ENCODE measurements at places on chromosomes 7 and 10. TPM values are rescaled to one million over a fixed set of nuclear protein-coding genes. Genes with fewer than 3 reads are reported as not detected.

Gene PDK4
- total RNA-seq, result not detected

Gene PNLIP
- not detected for total RNA-seq

Gene PALD1
- total RNA-seq, result 0.83 TPM

Gene PLOD3
- 65.2 TPM for total RNA-seq

Gene MKI67
- total RNA-seq, result 159 TPM

Gene GFRA1
- total RNA-seq, result not detected

Gene ADAM22
- 1.5 TPM for total RNA-seq

Gene PDE1C
- not detected for total RNA-seq

Gene ZNF735
- total RNA-seq, result not detected

- no peak for DNase-seq
- H3K27me3 ChIP-seq, result peaks cover 4% of the 10 kb centered on the region
- peaks cover 7% of the 10 kb centered on the region for H3K36me3 ChIP-seq
- H3K27ac ChIP-seq, result peak overlapping the region; percentile 75
- H3K4me1 ChIP-seq, result peaks cover 39% of the 10 kb centered on the region
These were observed 77.9 kb upstream of the PLXNA4 start for GRCh38 chr7:132654150-132654549.

- DNase-seq, result no peak
- no peaks in the 10 kb centered on the region for H3K36me3 ChIP-seq
- H3K4me1 ChIP-seq, result no peaks in the 10 kb centered on the region
- H3K27me3 ChIP-seq, result no peaks in the 10 kb centered on the region
- no peak overlapping the region for H3K4me3 ChIP-seq
- no peak overlapping the region for H3K27ac ChIP-seq
These were observed 117.6 kb downstream of the TCERG1L start for GRCh38 chr10:131193923-131194322.

GRCh38 chr7:7452119-7452518 is 83.6 kb downstream of the COL28A1 start:
- H3K4me1 ChIP-seq, result no peaks in the 10 kb centered on the region
- no peak for DNase-seq
- no peak overlapping the region for H3K27ac ChIP-seq
- H3K36me3 ChIP-seq, result no peaks in the 10 kb centered on the region

- DNase-seq, result no peak
- H3K4me3 ChIP-seq, result no peak overlapping the region
- no peaks in the 10 kb centered on the region for H3K27me3 ChIP-seq
- H3K27ac ChIP-seq, result no peak overlapping the region
These were observed 24.6 kb downstream of the FHIP2A start for GRCh38 chr10:114845978-114846693.

DNA sequence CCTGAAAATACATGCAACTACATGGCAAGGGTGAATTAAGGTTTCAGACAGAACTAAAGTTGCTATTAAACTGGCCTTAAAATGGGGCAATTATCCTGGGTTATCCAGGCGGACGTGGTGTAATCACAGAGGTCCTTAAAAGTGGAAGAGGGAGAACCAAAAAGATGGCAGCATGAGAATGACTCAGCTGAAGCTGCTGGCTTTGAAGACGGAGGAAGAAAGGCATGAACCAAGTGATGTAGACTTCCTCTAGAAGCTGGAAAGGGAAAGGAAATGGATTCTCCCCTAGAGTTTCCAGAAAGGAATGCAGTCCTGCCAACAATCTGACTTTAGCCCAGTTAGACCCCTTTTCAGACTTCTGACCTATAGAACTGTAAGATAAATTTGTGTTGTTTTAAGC is 27.0 kb upstream of the UBN2 start:
- H3K4me3 ChIP-seq, result no peak overlapping the region
- H3K36me3 ChIP-seq, result peaks cover 1% of the 10 kb centered on the region
- DNase-seq, result no peak
- H3K27ac ChIP-seq, result no peak overlapping the region
- no peaks in the 10 kb centered on the region for H3K4me1 ChIP-seq
- H3K27me3 ChIP-seq, result peaks cover 13% of the 10 kb centered on the region

GRCh38 chr7:100891568-100892247 is 2.2 kb upstream of the UFSP1 start:
- H3K27ac ChIP-seq, result no peak overlapping the region
- H3K4me3 ChIP-seq, result peak overlapping the region; percentile 79
- peaks cover 40% of the 10 kb centered on the region for H3K4me1 ChIP-seq
- peaks cover 21% of the 10 kb centered on the region for H3K36me3 ChIP-seq
- H3K27me3 ChIP-seq, result peaks cover 30% of the 10 kb centered on the region
- DNase-seq, result no peak

- no peak for DNase-seq
- no peak overlapping the region for H3K27ac ChIP-seq
- H3K4me1 ChIP-seq, result no peaks in the 10 kb centered on the region
These were observed 256.5 kb downstream of the PHTF2 start for GRCh38 chr7:78055001-78055573.

DNA sequence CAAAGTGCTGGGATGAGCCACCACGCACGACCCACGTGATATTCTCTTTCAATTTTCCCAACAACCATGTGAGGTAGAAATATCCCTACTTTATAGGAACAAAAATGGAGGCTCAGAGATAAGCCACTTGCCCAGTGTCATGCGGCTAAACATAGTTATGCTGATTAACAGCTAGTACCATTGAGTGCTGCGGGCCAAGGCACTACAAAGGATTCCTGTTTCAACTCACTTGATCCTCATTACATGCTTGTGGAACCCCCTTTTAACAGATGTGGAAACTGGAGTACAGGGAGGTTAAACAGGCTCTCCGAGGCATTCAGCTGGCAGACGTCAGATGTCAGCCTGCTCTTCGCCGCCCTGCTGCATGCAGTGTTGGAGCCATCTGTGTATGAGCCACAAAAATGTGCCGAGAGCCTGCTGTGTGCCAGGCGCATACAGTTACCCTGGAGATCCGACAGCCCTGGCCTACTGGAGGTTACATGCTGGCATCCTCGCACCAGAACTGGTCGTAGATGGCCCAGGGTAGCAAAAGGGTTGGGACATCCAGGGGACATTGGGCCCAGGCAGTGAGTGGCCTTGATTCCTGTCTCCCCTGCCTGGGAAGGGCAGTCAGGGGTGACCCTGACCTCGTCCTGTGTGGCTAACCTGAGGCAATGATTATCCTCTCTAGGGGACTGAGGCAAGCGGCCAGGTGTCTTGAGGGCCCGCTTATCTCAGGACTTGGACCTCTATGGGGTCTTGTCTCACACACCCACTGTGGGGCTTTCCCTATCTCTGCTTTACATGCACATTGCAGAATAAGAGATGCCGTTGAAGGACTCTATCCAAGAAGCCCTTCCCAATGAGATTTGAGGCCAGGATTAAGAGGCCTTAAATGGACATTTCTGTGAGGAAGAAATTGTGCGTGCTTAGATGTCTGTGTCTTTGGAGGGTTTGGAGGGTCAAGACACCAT is 18.5 kb upstream of the SRGN start:
- peaks cover 36% of the 10 kb centered on the region for H3K4me1 ChIP-seq
- peaks cover 3% of the 10 kb centered on the region for H3K36me3 ChIP-seq
- no peak for DNase-seq
- H3K27me3 ChIP-seq, result no peaks in the 10 kb centered on the region

GRCh38 chr10:133378251-133379096 is 588 bp upstream of the PAOX start:
- peaks cover 6% of the 10 kb centered on the region for H3K36me3 ChIP-seq
- H3K27ac ChIP-seq, result peak overlapping the region; percentile 44
- peaks cover 11% of the 10 kb centered on the region for H3K4me1 ChIP-seq
- H3K4me3 ChIP-seq, result peak overlapping the region; percentile 79

DNA sequence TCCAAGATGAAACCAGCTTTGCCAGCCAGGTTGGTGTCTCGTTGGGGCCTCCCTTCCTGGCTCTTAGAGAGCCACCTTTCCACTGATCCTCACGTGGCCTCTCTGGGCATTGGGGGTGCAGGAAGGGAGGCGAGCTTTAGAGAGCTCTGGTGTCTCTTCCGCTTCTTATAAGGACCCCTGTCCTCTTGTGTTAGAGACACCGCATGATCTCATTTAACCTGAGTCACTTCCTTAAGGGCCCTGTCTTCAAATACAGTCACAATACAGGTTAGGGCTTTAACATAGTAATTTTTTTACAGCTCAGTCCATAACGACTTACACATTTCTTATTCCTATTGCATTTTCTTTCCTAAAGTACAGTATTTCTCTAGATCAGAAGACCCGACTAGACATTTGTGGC is 535.8 kb downstream of the SDK1 start:
- no peak for DNase-seq
- H3K4me1 ChIP-seq, result no peaks in the 10 kb centered on the region
- no peaks in the 10 kb centered on the region for H3K27me3 ChIP-seq
- no peaks in the 10 kb centered on the region for H3K36me3 ChIP-seq

- no peak for DNase-seq
- no peak overlapping the region for H3K4me3 ChIP-seq
- no peaks in the 10 kb centered on the region for H3K36me3 ChIP-seq
- no peak overlapping the region for H3K27ac ChIP-seq
- H3K27me3 ChIP-seq, result peaks cover 2% of the 10 kb centered on the region
These were observed 151.0 kb upstream of the TCF7L2 start for GRCh38 chr10:112799038-112799437.

- peaks cover 38% of the 10 kb centered on the region for H3K4me1 ChIP-seq
- peaks cover 42% of the 10 kb centered on the region for H3K36me3 ChIP-seq
- no peak for DNase-seq
- peak overlapping the region; percentile 96 for H3K27ac ChIP-seq
- H3K4me3 ChIP-seq, result peak overlapping the region; percentile 99
These were observed 3.0 kb downstream of the KMT2E start for GRCh38 chr7:105016709-105017656.

GRCh38 chr10:62073429-62073828 is 171.9 kb downstream of the ARID5B start:
- no peak overlapping the region for H3K4me3 ChIP-seq
- no peaks in the 10 kb centered on the region for H3K27me3 ChIP-seq
- peaks cover 75% of the 10 kb centered on the region for H3K36me3 ChIP-seq
- H3K27ac ChIP-seq, result peak overlapping the region; percentile 40
- H3K4me1 ChIP-seq, result peaks cover 83% of the 10 kb centered on the region

DNA sequence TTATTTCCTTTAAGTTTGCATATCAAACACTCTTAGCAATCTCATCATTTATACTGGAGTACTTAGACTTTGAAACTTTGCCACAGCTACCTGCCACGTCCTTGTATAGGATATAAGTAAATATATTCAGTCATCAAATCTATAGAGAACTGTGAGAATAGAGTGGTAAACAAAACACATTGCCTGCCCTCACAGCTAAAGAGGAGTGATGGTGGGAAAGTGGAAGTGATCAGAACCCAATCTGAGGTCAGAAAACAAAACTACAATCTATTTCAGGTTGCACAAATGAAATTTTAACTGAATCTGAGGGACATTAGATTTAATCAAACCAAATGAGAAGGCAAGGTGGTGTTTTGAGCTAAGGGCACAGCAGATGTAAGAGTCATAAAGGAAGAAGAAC is 74.8 kb downstream of the ZEB1 start:
- H3K4me1 ChIP-seq, result peaks cover 17% of the 10 kb centered on the region
- no peak for DNase-seq
- no peak overlapping the region for H3K4me3 ChIP-seq
- H3K27me3 ChIP-seq, result no peaks in the 10 kb centered on the region
- no peak overlapping the region for H3K27ac ChIP-seq
- H3K36me3 ChIP-seq, result peaks cover 21% of the 10 kb centered on the region

- H3K4me3 ChIP-seq, result no peak overlapping the region
- H3K4me1 ChIP-seq, result no peaks in the 10 kb centered on the region
- no peaks in the 10 kb centered on the region for H3K36me3 ChIP-seq
- H3K27me3 ChIP-seq, result peaks cover 16% of the 10 kb centered on the region
- no peak for DNase-seq
- no peak overlapping the region for H3K27ac ChIP-seq
These were observed 111.0 kb downstream of the HTR7 start for GRCh38 chr10:90746829-90747228.

DNA sequence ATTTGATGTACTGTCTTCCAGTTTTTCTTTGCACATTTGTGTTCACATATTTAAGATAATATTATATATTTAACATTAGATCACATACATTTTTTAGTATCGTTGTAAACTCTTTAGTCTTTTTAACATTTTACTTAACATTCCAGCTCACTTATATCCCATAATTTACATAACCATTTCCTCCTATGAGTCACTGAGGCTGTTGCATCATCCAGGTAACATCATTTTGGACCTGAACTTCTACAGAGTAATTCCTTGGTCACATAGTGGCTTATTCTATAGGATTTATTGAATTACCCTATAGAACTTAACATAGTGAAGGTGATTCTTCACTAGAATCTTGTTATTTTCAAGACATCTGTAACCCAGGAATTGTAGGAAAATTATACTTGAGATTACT is 194.4 kb downstream of the POU6F2 start:
- no peak for DNase-seq
- H3K27me3 ChIP-seq, result no peaks in the 10 kb centered on the region
- H3K4me3 ChIP-seq, result no peak overlapping the region
- no peak overlapping the region for H3K27ac ChIP-seq
- no peaks in the 10 kb centered on the region for H3K36me3 ChIP-seq

- H3K4me1 ChIP-seq, result no peaks in the 10 kb centered on the region
- H3K27ac ChIP-seq, result no peak overlapping the region
- H3K27me3 ChIP-seq, result peaks cover 16% of the 10 kb centered on the region
- DNase-seq, result no peak
- H3K36me3 ChIP-seq, result no peaks in the 10 kb centered on the region
- H3K4me3 ChIP-seq, result no peak overlapping the region
These were observed 15.1 kb downstream of the GCK start for GRCh38 chr7:44173911-44174693.

DNA sequence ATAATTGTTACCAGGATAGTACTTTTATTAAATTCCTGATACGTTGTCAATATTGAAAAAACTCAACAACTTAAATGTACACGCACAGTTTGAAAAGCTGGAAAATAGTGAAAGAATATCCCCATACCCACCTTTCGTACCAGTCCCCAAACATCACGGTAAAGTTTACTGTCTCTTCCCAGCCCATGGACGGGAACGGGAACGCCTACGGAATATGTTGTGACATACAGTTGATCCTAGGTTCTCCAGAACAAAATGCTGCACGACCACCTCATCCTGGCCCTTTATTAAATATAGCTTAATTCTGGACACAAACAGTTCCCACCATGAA is 527 bp upstream of the BCAP29 start:
- DNase-seq, result no peak
- peak overlapping the region; percentile 86 for H3K27ac ChIP-seq
- H3K4me3 ChIP-seq, result peak overlapping the region; percentile 89
- no peaks in the 10 kb centered on the region for H3K27me3 ChIP-seq
- H3K36me3 ChIP-seq, result peaks cover 24% of the 10 kb centered on the region
- peaks cover 25% of the 10 kb centered on the region for H3K4me1 ChIP-seq

DNA sequence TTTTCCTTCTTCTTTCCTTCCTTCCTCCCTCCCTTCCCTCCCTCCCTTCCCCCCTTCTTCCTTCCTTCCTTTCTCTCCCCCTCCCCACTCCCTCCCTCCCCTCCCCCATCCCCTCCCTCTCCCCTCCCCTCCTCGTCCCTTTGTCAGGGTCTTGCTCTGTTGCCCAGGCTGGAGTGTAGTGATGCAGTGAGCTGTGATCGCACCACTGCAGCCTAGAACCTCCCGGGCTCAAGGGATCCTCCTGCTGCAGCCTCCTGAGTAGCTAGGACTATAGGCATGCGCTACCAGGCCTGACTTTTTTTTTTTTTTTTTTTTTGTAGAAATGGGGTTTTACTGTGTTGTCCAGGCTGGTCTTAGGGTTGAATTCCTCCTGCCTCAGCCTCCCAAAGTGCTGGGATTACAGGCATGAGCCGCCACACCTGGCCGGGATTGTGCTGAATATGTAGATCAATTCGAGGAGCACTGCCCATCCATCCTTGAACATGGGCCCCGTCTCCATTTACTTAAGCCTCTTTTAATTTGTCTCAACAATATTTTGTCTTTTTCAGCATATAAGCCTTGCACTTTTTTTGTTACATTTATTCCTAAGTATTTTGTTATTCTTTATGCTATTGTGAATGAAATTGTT is 23.4 kb downstream of the GRIFIN start:
- H3K27ac ChIP-seq, result no peak overlapping the region
- peaks cover under 1% of the 10 kb centered on the region for H3K4me1 ChIP-seq
- H3K27me3 ChIP-seq, result peaks cover 14% of the 10 kb centered on the region
- no peak for DNase-seq
- peak overlapping the region; percentile 11 for H3K4me3 ChIP-seq
- no peaks in the 10 kb centered on the region for H3K36me3 ChIP-seq
